ENCODE measurements at places on chromosomes 3 and 15. TPM values are rescaled to one million over a fixed set of nuclear protein-coding genes. Genes with fewer than 3 reads are reported as not detected.

LSMEM2 gene
- 1.1 TPM for total RNA-seq

CCDC39 gene
- total RNA-seq: not detected

CLEC3B gene
- total RNA-seq: not detected

ATP13A5 gene
- total RNA-seq: 0.30 TPM

ZNF80 gene
- total RNA-seq: not detected

GOLGA6L7 gene
- not detected for total RNA-seq

CACNA2D2 gene
- total RNA-seq: 0.03 TPM

CFAP20DC gene
- 3.4 TPM for total RNA-seq

THPO gene
- total RNA-seq: not detected

DUOX2 gene
- total RNA-seq: 0.40 TPM

LEO1 gene
- total RNA-seq: 126 TPM

ASB14 gene
- not detected for total RNA-seq

HGD gene
- not detected for total RNA-seq

SAMD7 gene
- total RNA-seq: not detected

TRPM1 gene
- total RNA-seq: not detected

RHOV gene
- total RNA-seq: 0.23 TPM

SST gene
- not detected for total RNA-seq

AHSG gene
- not detected for total RNA-seq

PRR20G gene
- not detected for total RNA-seq

KBTBD12 gene
- not detected for total RNA-seq

QTRT2 gene
- 37.0 TPM for total RNA-seq

PLCB2 gene
- 1.3 TPM for total RNA-seq

CCR9 gene
- total RNA-seq: not detected

NECTIN3 gene
- total RNA-seq: 15.0 TPM
